ENCODE measurements at places on chromosomes 6 and 20.

DNA sequence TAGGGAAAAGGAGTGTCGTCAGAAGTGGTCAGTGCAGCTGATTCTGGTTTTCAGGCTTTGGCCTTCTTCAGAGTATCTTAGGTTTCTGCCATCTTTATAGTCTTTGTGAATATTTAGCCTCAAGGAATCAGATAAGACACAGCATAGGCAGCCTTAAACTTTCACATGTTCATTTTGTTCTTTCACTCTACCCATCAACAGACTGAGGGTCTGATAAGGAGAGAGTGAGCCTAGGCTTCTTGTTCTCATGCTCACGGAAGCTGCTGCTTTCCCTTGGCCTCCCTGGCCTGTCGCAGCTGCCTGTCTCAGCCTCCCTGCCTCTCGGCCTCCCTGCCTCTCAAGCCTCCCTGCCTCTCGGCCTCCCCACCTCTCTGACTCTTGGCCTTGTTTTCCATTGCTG lies 20.1 kb downstream of the RTF2 start:
- no peak for DNase-seq
- peaks cover 8% of the 10 kb centered on the region for H3K4me1 ChIP-seq
- H3K36me3 ChIP-seq: peaks cover 70% of the 10 kb centered on the region
- H3K4me3 ChIP-seq: no peak overlapping the region
- no peaks in the 10 kb centered on the region for H3K27me3 ChIP-seq

DNA sequence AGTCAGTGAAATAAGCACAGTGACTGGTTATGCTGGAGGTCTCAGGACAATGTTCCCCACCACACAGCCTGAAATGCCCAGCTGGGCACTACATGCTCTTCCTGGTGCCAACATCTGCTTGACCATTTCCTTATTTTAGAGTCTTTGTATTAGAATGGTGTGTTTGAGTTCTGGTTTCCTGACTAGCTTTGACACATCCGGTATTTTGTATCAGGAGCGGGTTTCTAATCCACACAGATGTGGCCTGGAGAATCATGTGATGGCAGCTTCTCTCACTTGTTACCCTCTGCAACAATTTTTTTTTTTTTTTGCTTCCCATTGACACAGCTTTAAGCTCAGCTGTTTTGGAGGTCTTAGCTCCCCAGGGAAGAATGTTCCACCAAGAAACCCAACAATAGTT lies 164.5 kb upstream of the CST7 start:
- no peaks in the 10 kb centered on the region for H3K36me3 ChIP-seq
- no peaks in the 10 kb centered on the region for H3K27me3 ChIP-seq
- no peak overlapping the region for H3K27ac ChIP-seq
- no peak overlapping the region for H3K4me3 ChIP-seq
- no peaks in the 10 kb centered on the region for H3K4me1 ChIP-seq
- DNase-seq: no peak

- no peaks in the 10 kb centered on the region for H3K4me1 ChIP-seq
- no peak overlapping the region for H3K27ac ChIP-seq
- no peak for DNase-seq
- no peak overlapping the region for H3K4me3 ChIP-seq
Measured at GRCh38 chr20:43431134-43431519, 26.6 kb upstream of the SRSF6 start.

DNA sequence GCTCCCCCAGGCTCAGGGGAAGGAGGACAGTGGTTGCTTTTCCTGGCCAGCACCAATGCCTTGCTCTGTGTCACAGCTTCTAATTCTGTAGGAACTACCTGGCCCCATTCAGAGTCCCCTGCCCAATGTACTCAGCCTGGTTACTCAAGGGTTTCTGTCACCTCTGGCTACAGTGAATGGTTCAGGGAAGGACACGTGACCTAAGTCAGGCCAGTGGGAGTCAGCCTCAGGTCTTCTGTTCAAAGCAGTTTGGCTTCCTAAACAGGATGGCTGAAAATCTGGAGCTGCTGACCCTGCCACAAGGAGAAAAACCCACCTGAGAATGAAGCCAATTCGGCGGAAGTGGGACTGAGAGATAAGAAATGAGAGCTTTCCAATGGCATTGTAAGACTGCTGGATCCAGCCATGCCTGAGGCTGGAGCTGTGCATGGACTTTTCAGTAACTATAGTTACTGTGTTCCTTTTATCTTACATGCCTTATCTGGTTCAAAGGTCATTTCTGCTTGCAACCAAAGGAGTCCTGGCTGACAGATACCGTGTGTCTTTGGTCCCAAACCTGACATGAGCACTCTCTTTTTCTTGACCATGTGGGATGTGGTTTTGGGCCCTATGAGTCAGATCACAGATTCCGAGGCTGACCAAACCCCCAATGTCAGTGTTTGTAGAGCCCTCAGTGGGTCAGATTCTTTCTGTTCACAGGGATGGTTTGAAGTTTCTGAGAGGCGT lies 104.3 kb downstream of the SULF2 start:
- no peaks in the 10 kb centered on the region for H3K36me3 ChIP-seq
- no peak overlapping the region for H3K27ac ChIP-seq
- peaks cover 6% of the 10 kb centered on the region for H3K4me1 ChIP-seq

GRCh38 chr6:159311618-159312017 lies 142.4 kb downstream of the FNDC1 start:
- no peak overlapping the region for H3K4me3 ChIP-seq
- no peaks in the 10 kb centered on the region for H3K36me3 ChIP-seq
- H3K27ac ChIP-seq: no peak overlapping the region
- no peaks in the 10 kb centered on the region for H3K4me1 ChIP-seq

GRCh38 chr20:17921774-17922173 lies 46.8 kb downstream of the SNX5 start:
- no peak overlapping the region for H3K4me3 ChIP-seq
- no peaks in the 10 kb centered on the region for H3K27me3 ChIP-seq
- no peak overlapping the region for H3K27ac ChIP-seq
- no peaks in the 10 kb centered on the region for H3K36me3 ChIP-seq
- no peaks in the 10 kb centered on the region for H3K4me1 ChIP-seq

DNA sequence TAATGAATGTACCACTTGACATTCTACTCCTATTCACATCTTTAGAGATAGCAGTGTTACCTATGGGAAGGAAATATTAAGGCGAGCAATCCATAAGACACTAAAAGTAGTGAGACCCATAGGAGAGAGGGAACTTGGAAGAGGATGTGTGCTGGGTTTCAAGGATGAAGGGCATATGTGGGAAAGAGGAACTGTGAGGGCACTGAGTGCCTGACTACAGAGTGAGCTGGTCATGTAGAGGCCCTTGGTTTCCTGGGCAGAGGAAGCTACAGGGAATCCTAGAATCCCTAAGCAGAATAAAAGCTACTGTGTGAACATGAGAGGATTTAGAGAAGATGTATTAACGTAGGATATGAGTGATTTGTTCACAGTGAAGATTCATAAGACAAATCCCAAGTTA lies 262.8 kb downstream of the FARS2 start:
- no peak for DNase-seq
- H3K4me1 ChIP-seq: peaks cover 10% of the 10 kb centered on the region
- H3K27me3 ChIP-seq: no peaks in the 10 kb centered on the region
- H3K36me3 ChIP-seq: no peaks in the 10 kb centered on the region
- no peak overlapping the region for H3K4me3 ChIP-seq

GRCh38 chr6:37862992-37863391 lies 43.5 kb downstream of the ZFAND3 start:
- H3K27me3 ChIP-seq: no peaks in the 10 kb centered on the region
- H3K36me3 ChIP-seq: no peaks in the 10 kb centered on the region
- peaks cover 19% of the 10 kb centered on the region for H3K4me1 ChIP-seq
- no peak overlapping the region for H3K4me3 ChIP-seq
- no peak overlapping the region for H3K27ac ChIP-seq
- no peak for DNase-seq

DNA sequence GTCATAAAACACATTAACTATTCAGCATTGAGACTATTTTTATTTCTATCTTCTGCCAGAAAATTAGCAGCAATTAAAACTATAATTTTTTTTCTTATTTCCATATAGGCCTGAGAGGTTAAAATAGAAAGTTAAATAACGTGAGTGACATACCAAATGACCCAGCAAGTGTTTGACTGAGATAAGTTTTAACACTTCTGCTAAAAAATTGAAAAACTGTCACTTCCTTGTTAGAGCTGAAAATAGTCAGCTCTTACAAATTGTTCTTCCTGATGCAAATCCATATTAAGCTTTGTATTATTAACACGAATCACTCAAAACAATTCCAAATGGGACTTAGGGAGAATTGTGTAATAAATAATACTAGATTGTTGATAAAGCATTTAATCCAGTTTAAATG lies 26.5 kb upstream of the STX11 start:
- H3K4me3 ChIP-seq: no peak overlapping the region
- no peaks in the 10 kb centered on the region for H3K4me1 ChIP-seq
- no peaks in the 10 kb centered on the region for H3K27me3 ChIP-seq
- no peaks in the 10 kb centered on the region for H3K36me3 ChIP-seq

GRCh38 chr20:11044561-11044960 lies 370.8 kb upstream of the JAG1 start:
- no peak for DNase-seq
- no peak overlapping the region for H3K4me3 ChIP-seq
- no peaks in the 10 kb centered on the region for H3K4me1 ChIP-seq
- H3K27me3 ChIP-seq: no peaks in the 10 kb centered on the region
- no peak overlapping the region for H3K27ac ChIP-seq

DNA sequence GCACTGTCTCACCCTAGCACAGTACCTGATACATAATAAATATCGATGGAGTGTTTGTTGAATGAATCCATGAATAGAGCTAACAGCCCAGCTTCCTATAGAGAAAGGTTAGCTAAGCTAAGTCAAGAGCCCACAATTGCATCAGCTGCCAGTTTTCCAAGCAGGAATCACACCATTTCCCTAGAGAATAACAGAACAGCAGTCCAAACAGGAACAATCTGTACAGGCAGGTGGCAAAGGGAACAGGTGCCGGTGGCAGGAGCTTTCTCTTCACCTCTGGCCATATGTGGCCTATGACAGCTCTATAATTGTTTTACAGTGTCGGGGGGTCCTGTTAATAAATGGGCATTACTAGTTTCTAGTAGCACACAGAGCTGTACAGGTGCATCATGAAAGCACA lies 38.8 kb downstream of the ISM1 start:
- H3K27ac ChIP-seq: no peak overlapping the region
- H3K4me1 ChIP-seq: peaks cover 15% of the 10 kb centered on the region
- H3K27me3 ChIP-seq: no peaks in the 10 kb centered on the region
- no peak for DNase-seq
- H3K4me3 ChIP-seq: no peak overlapping the region

DNA sequence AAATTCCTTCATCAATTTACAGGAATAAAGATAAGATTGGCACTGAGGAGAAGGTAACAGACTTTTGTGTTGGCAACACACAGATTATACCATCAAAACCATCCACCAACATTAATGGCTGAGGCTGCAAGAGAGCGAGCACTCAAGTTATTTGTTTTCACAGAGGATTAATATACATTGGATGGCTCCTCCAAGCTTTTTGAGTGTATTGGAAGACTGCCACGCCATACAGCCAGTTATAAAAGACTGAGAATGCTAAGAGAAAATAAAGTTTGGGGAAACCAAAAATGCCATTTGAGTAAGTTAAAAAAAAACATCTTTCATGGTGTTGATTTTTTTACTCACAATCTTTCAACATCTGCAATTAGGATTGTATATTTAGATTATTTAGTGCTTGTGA lies 973.8 kb upstream of the SLC35B3 start:
- no peak overlapping the region for H3K27ac ChIP-seq
- H3K4me3 ChIP-seq: no peak overlapping the region
- H3K36me3 ChIP-seq: no peaks in the 10 kb centered on the region
- H3K4me1 ChIP-seq: no peaks in the 10 kb centered on the region

GRCh38 chr20:8089668-8090067 lies 42.4 kb upstream of the PLCB1 start:
- no peaks in the 10 kb centered on the region for H3K4me1 ChIP-seq
- H3K27ac ChIP-seq: no peak overlapping the region
- no peak for DNase-seq
- peaks cover 8% of the 10 kb centered on the region for H3K27me3 ChIP-seq

DNA sequence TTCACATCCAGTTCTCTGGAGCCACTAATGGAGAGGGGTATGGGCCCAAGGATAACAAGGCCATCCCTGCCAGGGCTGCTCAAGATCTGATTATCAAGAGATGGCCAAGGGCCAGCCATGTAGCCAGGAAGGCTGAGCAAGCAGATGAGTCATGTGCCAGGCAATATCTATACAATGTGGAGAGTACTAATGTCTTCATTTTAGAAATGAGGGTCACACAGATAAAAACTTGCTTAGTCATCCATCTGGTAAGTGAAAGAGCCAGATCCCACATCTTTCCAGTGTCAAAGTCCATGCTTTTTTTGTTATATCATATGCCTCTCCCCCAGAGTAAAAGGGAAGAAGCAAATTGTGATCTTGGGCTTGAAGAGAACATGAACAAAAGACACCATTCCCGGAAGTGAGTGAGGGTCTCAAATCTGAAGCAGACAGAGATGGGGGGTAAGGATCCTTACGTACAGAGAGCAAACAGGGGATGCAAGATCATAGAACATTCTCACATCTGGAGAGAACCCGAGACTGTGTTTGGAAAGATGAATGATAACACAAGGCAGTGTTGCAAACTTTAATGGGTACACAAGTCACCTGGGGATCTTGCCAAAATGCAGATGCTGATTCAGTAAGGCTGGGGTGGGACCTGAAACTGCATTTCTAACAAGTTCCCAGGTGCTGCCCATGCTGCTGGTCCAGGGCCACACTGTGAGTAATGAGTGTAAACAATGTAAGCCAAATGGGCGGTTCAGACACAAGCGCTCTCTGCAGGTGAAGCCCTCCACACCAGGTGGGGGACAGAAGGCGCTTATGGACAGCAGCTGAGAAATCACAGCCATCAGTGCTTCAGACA lies 20.0 kb upstream of the GSTA3 start:
- H3K27ac ChIP-seq: no peak overlapping the region
- H3K4me3 ChIP-seq: no peak overlapping the region
- H3K27me3 ChIP-seq: no peaks in the 10 kb centered on the region
- DNase-seq: no peak
- no peaks in the 10 kb centered on the region for H3K4me1 ChIP-seq
- no peaks in the 10 kb centered on the region for H3K36me3 ChIP-seq

DNA sequence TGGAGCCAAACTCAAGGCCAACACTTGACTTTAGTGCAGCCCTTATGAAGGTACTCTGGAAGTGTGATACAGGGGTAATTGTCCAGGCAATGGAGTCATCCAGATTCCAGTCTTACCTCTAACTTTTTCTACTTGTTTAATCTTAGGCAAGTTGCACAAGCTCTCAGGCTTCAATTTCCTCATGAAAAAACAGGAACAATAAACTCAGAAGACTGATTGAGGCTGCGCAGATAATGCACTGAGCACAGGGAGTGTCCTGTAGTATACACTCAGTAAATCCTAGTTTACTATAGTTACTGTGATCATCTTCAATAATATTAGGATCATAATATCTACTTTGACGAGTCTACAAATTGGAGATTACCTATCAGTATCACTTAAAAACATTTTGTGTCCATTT lies 127.5 kb upstream of the SMLR1 start:
- peaks cover 13% of the 10 kb centered on the region for H3K4me1 ChIP-seq
- no peak overlapping the region for H3K27ac ChIP-seq
- no peak overlapping the region for H3K4me3 ChIP-seq

- peaks cover 51% of the 10 kb centered on the region for H3K4me1 ChIP-seq
- no peak overlapping the region for H3K4me3 ChIP-seq
- no peak overlapping the region for H3K27ac ChIP-seq
- H3K27me3 ChIP-seq: peaks cover 29% of the 10 kb centered on the region
- H3K36me3 ChIP-seq: no peaks in the 10 kb centered on the region
Measured at GRCh38 chr20:25087186-25087929, 5.4 kb upstream of the VSX1 start.

GRCh38 chr6:131122516-131122915 lies 12.8 kb upstream of the AKAP7 start:
- H3K4me3 ChIP-seq: no peak overlapping the region
- peaks cover 5% of the 10 kb centered on the region for H3K27me3 ChIP-seq
- no peaks in the 10 kb centered on the region for H3K36me3 ChIP-seq
- no peaks in the 10 kb centered on the region for H3K4me1 ChIP-seq
- no peak overlapping the region for H3K27ac ChIP-seq
- DNase-seq: no peak

- no peaks in the 10 kb centered on the region for H3K4me1 ChIP-seq
- H3K27ac ChIP-seq: no peak overlapping the region
- H3K36me3 ChIP-seq: no peaks in the 10 kb centered on the region
- H3K4me3 ChIP-seq: no peak overlapping the region
Measured at GRCh38 chr6:30981942-30982772, 1.4 kb upstream of the MUC21 start.
